Right lobe of liver (tissue), 6 donors: ENCODE measurements at places on chromosomes 4 and X. TPM values are rescaled to one million over a fixed set of nuclear protein-coding genes. Genes with fewer than 3 reads are reported as not detected.

DNA sequence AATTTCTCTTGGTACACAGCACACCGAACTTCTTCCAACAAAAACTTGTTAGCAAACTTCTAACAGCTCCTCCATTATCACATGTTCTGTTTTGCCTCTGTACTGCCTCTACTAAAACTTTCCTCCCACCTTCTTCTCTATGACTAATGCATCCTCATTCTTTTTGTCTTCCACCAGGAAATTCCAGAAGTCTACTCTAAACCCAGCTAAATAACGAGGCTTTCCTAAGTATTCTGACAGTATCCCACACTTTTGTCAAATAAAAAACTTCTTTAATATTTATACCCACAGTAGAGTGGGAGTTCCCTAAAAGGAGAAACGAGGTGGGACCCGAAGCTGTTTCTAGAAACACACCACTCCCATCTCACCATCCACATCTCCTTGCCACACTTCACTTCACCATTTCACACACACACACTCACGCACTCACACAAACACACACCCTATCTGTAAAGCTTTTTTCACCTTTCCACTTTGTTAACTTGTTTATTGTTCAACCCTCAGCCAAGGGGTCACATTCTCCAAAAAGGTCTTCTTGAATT lies 280.3 kb downstream of the ARAP2 start:
- DNase-seq, result no peak

DNA sequence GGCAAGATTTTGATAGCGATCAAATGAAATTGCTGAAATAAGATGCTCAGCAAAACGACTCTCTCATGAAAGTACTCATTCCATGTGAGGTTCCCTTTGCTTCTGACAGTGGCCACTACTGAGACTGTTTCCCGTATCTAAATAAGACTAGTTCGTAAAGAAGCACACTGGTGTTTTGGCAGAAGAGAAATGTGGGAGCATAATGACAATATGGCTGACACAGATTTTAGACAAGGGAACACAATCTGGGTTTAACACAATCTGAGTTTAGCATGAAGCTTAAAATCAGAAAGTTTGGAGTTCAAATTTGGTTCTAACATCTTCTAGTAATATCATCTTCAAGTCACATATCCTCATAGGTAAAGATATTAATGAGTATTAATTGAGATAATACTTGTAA lies 13.7 kb downstream of the GABRA4 start:
- DNase-seq, result no peak

The MAGED4 gene
- 0.25 TPM for total RNA-seq

- no peak for DNase-seq
These were observed 34.2 kb upstream of the C1GALT1C1 start for GRCh38 chrX:120664081-120664480.

GRCh38 chrX:24339911-24340310 lies 20.5 kb upstream of the SUPT20HL1 start:
- DNase-seq, result no peak

DNA sequence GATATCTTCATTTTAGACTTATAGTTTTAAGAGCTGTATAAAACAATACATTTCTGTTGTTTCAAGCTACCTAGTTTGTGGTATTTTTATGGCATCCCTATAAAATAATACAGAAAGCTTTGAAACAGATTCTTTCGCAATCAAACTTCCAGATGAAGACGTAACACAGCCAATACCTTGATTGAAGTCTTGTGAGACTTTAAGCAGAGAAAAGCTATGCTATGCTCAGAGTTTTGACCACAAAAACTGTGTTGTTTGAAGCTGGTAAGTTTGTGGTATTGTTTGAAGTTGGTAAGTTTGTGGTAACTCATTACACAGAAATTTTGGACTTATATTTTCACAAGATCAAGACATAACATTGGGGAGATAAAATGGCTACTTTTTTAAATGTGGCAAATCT lies 201.8 kb upstream of the UGT8 start:
- no peak for DNase-seq

GRCh38 chr4:101960431-101960830 lies 169.9 kb downstream of the BANK1 start:
- no peak for DNase-seq

The EIF1AX gene
- 31.1 TPM for total RNA-seq

DNA sequence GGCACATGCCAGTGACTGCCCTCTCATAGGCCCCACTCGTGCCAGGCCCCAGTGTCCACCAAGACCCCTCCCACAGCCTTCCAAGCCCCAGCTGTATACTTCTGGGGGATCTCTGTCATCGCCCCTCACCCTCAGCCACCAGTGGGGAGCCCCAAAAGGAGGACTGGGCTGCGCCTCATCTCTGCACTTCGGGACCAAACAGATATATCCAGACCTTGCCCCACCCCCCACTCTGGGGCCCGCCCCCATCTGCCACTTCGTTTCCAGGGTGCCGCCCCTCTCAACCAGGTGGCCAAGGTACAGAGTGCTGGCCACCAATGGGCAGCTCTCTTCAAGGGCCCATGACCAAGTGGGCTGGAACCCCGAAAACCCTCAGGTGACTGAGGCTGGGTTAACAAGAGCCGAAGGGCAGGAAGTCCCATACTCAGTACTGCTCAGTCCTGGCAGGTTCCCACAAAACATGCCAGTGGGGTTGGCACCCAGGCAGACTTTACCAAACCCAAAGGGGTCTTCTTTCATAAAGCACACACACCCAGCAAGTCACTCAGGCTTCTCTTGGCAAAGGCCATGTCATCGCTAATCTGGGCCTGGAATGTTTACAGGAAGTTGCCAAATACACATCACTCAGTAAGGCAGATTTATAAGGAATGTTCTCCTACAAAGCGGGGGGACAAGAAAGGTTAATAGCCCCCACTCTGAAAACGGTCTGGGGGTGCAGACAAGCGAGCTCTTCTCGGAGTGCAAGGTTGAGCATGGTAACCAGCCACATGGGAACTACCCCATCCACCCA lies 4.4 kb downstream of the ZFYVE28 start:
- no peak for DNase-seq

- DNase-seq, result no peak
These were observed 634.7 kb upstream of the FAM241A start for GRCh38 chr4:111510535-111510934.

The RFC1 gene
- 24.7 TPM for total RNA-seq

The ANXA3 gene
- total RNA-seq, result 2.5 TPM

DNA sequence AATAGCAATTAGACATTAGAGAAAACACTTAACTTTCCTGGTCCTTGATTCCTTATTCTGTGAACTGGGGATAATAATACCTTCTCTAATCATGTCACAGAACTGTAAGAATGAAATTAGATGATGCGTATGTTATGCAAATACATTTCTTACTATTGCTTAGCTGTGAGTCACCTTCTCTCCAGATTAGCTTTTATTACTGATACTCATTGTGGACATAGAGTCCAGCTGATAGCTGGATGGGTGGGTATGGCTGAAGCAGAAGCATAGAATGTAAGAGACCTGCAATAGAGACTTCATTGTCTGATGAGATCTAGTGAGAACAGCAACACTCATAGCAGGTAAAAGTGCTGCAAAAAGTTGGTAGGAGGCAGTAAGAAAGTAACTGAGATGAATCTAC lies 437.2 kb upstream of the ZFP42 start:
- DNase-seq, result no peak

The TLR8 gene
- total RNA-seq, result 2.1 TPM

DNA sequence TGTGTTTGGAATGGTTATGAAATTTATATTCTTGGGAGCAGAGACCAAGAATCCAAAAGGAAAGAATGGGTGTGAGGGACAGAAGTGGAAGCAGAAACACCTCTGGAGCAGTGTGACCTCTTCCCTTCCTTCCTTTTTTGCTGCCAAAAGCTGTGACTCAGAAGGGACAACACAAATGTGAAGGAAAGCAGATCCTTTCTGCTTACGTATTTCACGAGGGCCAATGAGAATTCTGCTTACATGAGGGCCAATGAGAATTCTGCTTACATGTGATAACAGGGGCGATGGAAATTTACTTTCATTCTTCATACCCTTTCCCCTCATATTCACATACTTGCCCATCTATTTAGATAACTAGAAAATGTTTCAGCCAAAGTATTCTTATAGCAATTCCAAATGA lies 404.6 kb downstream of the PRDM5 start:
- DNase-seq, result peak; percentile 46

The BGN gene
- 144 TPM for total RNA-seq

GRCh38 chr4:79920163-79920853 lies 152.7 kb downstream of the ANTXR2 start:
- no peak for DNase-seq

The PPARGC1A gene
- 32.5 TPM for total RNA-seq

DNA sequence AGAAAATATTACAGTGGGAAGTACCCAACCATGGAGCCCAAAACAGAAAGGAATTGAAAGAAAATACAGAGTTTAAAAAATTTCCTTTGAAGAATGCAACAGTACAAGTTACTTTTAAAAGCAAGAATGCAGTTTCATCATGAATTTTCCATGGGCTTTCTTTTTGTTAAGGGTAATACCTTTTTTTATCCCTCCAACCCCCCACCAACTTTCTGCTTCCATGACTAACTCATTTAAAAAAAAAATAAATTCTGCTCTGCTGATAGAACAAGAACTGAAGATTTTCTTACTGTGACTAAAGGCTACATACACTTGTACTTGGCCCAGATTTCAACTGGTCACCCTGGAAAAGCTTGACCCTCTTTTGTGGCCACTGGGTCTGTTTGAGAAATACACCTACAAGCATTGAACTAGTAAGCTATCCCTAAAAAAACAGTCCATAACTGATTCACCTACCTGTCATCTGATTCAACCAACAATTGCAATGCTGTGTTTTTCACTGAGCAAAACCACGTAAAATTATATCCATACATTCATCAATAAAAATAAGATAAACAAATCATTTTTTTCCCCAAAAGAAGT lies 214.2 kb downstream of the NSUN7 start:
- DNase-seq, result no peak

The MEPE gene
- total RNA-seq, result not detected

- no peak for DNase-seq
These were observed 763.7 kb downstream of the PDHA2 start for GRCh38 chr4:96603641-96604040.

- no peak for DNase-seq
These were observed 45.8 kb upstream of the SERTM2 start for GRCh38 chrX:111465669-111466068.

- no peak for DNase-seq
These were observed 927.8 kb downstream of the STPG2 start for GRCh38 chr4:97215409-97215941.

GRCh38 chr4:77347351-77347966 lies 190.5 kb downstream of the CCNG2 start:
- DNase-seq, result no peak

GRCh38 chr4:48018112-48018511 lies 1.5 kb downstream of the NIPAL1 start:
- DNase-seq, result no peak

DNA sequence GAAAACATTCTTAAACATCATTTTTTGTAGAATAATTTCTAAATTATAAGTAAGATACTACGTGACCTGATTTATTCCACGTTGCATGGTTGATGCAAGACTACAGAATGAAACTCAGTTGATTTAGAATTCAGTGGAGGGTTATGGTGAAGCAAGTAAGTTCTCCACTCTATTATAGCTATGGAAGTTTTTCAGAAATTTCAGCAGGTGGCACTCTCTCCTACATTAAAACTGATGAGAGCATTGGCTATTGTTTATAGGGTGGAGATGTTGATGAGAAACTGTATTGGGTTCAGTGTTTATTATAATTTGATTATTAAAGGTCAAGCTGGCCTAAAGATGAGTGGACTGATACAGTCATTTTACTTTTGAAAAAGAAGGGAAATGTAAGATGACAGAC lies 88.0 kb downstream of the FNIP2 start:
- no peak for DNase-seq

The RHOH gene
- 0.70 TPM for total RNA-seq

DNA sequence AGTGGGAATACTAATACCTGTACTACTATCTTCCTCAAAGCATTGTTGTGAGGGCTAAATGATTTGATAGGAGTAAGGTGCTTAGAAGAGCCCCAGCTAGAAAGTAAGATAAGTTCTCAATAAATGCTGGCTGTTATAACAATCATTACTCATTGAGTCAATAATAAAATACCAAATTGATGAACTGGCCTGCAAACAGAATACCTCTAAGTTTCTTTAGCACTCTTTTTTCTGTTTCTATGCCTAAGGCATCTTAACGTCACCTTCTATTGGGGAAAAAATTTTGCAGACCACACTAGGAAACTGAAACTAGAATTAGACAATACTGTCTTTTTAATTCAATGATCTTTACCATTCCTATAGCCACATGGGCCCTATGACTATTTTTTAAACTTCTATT lies 1.2 kb downstream of the CLTRN start:
- DNase-seq, result no peak

GRCh38 chr4:123649645-123650391 lies 253.2 kb downstream of the SPRY1 start:
- DNase-seq, result no peak

The ADAM29 gene
- not detected for total RNA-seq

- no peak for DNase-seq
These were observed 706.4 kb downstream of the SMARCA1 start for GRCh38 chrX:128816919-128817318.

- no peak for DNase-seq
These were observed 32.1 kb upstream of the GK start for GRCh38 chrX:30620980-30621618.

The CLTRN gene
- 10.1 TPM for total RNA-seq

The CPLX1 gene
- total RNA-seq, result 0.86 TPM

DNA sequence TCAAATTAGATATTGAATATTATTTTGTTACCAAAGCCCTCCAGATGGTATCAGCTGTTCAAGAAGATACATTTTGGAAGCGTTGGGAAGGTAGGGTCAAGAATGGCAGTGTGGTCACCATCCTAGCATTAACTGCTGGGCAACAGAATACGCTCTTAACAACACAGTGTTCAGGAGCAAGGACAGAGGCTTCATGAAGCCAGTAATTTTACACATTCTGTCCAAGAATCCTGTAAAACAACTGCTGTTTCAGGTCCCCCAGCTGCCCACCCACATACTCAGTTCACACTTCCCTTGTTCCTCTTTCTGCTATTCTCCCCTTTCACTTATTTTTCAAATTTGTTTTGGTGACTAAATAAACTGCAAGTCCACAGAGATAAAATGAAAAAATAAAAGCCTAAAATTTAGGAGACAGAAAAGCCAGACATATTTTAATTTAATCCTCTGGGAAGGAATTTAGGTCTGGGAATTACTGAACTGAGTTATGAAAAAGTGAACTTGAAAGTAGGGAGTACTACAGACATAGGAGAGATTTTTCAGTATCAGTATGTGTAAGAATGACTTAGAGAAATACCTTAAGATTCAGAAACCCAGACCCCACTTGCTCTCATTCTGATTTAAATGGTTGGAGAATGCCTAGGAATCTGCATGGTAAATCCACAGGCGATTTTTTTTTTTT lies 406.7 kb downstream of the MAPK10 start:
- DNase-seq, result no peak

- no peak for DNase-seq
These were observed 311.7 kb upstream of the HTR2C start for GRCh38 chrX:114272096-114272686.

DNA sequence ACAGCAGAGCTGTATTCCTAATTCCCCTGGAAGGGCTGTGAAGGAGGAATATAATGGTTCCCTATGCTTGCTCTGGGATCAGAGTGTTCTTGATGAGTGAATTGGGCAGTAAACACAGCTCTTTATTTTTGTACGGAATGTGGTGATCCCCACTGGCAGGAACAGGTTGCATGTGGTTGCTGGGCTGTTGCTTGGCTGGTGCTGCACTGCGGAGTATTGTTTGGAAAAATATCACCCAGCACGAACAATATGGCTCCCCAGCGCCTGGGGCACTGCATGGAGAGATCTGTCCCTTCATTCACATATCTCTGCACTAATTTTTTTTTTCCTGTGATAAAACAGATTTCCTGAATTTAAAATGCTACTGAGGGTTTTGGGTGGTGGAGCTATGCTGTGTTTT lies 119.7 kb downstream of the MGST2 start:
- no peak for DNase-seq

- no peak for DNase-seq
These were observed 152.3 kb downstream of the CBR4 start for GRCh38 chr4:168857546-168858314.
